Activated CD4-positive, alpha-beta T cell treated with anti-CD3 and anti-CD28 coated beads for 24 hours (primary cell): ENCODE measurements at places on chromosomes 3 and 15.

GRCh38 chr3:128707928-128708494 is 18.0 kb upstream of the RAB7A start:
- no peak for DNase-seq

DNA sequence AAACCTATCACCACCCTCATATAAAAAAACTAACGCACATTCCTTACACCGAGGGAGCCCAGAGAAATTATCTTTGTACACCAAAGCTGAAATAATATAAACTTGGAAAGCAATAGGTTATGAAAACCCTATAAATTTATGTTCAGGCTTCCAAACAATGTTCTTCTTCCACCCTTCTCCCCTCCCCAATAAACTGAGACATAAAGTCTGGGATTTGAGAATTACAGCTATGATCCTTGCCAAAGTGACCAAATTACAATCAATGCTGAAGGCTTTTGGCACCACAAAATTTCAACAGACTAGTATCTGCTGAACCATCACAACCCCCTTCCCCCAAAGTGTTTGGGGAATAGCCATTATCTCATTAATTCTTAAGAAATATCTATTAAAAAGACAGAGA is 237.8 kb downstream of the FMN1 start:
- no peak for DNase-seq

GRCh38 chr15:59169251-59169708 is 37.4 kb upstream of the LDHAL6B start:
- no peak for DNase-seq

DNA sequence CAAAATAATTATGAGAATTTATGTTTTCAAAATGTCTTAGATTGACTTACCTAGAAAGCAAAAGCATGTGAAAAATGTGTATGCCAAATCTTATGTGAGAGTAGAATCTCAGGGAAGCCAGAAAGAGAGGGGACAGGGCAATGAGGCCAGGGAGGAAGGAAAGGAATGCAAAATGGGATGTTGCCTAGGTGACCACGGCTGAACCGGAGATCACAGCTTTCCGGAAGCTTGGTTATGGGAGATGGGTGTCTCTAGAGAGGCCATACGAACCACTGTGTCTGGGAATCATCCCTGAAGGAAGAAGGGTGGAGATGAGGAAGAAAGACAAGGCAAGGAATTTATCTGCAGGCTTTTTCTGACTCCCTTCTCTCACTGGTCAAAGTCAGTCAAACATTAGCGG is 76.0 kb downstream of the SUCLG2 start:
- DNase-seq, result no peak

- DNase-seq, result no peak
Observed at GRCh38 chr3:171349392-171349791, 110.8 kb downstream of the TNIK start.

- no peak for DNase-seq
Observed at GRCh38 chr15:34914317-34914716, 55.2 kb downstream of the AQR start.

GRCh38 chr3:75012791-75013331 is 398.4 kb upstream of the CNTN3 start:
- no peak for DNase-seq

GRCh38 chr3:77038468-77038929 is 1.4 kb upstream of the ROBO2 start:
- no peak for DNase-seq
